ENCODE measurements at places on chromosomes 6 and 20.

DNA sequence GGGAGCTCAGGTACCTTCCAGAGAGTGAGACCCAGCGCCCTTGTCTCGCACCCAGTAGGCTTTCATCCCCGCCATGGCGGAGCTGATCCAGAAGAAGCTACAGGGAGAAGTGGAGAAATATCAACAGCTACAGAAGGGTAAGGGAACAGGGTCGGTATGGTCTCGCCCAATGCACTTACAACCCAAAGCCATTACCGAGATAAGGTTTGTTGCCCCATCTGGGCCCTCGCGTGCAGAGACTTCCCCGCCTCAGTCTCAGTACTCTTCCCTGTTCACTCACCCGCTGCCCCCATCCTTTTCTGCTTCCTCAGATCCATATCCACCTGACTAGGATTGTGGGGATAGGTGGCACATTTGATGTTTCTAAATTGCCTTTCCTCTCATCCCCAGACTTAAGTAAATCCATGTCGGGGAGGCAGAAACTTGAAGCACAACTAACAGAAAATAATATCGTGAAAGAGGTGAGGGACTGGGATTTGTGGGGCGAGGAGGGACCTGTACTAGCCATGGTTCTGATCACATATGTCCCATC is 449 bp downstream of the PFDN6 start:
- DNase-seq: no peak

DNA sequence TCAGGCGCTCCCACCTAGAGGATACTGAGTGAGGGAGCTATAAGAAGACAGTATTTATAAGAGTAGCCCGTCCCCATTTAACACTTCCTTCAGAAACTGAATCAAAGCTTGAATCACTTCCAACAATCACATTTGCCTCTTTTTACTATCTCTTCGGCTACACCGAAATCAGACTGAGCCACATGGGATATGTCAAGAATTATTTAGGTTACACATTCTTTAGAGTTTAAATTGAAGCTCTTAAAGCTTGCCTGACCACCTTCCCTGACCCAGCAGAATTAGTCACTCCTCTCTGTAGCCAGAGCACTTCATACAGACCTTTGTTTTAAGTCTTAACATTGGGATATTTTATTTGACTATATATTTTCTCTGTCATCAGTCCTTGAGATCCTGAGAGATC is 163.7 kb downstream of the MAFB start:
- no peak for DNase-seq

DNA sequence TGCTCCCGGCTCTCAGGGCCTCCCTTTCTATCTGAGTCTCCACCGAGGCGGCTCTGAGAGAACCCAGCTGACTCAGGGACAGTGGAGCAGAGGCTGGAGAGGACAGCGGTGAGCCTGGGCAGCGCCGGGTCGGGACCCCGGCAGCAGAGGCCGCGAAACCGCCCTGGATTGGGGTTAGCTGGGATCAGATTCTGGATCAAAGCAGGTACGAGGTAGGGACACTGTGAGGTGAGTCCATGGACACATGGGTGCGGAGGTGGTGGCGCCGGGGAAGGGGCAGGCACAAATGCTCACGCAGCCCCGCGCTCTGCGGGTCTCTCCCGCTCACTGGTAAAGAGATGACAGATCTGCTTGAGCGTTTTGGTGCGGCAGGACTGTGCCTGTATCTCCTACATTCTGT is 146.4 kb upstream of the GGTLC1 start:
- DNase-seq: no peak

DNA sequence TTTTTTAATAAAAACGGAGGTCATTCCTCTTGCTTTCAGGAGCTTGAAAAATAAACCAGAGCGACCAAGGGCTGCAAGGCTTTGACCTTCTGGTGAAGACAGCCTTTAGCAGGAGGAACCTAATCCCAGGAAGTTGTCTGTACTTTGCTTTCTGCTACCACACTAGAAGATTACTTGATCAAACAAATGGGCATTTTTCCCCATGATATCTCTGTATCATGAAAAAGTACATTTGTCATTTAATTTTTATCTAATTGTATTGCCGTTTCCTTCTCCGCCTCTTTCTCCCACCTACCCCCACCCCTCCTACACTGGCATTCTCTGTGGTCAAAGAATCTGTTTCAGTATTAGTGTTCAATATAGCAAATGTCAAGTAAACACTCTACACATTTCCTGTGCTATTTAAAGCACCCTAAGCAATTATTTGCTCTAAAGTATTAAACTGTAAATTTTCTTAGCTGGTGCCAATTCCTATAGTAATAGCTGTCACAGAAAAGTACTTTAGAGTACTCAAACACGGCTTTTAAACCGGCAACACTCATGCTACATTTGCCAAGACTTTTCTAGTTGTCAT is 29.7 kb downstream of the ATXN1 start:
- no peak for DNase-seq

- no peak for DNase-seq
Measured at GRCh38 chr20:63648895-63649589, 4.2 kb downstream of the STMN3 start.

DNA sequence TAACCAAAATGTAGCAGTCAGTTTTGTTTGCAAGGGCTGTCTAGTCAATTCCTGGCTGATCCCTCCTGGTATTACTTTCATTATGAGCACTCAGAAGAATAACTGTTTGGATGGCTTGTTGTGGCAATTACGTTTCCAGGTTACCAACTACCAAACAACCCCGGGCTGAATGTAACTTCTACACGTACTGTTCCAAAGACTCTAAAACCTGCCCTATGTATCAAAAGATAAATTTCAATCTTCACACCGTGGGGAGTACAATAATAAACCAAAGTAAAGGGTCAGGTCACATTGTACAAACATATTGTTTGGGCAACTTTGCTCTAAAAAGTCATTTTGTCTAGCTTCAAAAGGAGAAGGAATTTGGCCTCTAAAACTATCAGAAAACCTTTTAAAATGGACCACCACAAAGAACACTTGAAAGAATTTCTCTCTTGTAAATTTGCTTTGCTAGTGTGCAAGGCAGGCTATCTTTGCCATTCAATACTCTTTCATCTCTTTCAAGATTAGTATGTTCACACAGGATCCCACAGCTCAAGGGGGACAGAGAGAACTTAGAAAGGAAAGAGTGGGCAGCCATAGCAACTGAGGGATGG is 27.6 kb downstream of the DCDC2 start:
- no peak for DNase-seq

- no peak for DNase-seq
Measured at GRCh38 chr6:73696966-73697655, 1.1 kb downstream of the CD109 start.

- DNase-seq: peak; percentile 2
Measured at GRCh38 chr6:106360989-106361430, 493 bp downstream of the CRYBG1 start.

DNA sequence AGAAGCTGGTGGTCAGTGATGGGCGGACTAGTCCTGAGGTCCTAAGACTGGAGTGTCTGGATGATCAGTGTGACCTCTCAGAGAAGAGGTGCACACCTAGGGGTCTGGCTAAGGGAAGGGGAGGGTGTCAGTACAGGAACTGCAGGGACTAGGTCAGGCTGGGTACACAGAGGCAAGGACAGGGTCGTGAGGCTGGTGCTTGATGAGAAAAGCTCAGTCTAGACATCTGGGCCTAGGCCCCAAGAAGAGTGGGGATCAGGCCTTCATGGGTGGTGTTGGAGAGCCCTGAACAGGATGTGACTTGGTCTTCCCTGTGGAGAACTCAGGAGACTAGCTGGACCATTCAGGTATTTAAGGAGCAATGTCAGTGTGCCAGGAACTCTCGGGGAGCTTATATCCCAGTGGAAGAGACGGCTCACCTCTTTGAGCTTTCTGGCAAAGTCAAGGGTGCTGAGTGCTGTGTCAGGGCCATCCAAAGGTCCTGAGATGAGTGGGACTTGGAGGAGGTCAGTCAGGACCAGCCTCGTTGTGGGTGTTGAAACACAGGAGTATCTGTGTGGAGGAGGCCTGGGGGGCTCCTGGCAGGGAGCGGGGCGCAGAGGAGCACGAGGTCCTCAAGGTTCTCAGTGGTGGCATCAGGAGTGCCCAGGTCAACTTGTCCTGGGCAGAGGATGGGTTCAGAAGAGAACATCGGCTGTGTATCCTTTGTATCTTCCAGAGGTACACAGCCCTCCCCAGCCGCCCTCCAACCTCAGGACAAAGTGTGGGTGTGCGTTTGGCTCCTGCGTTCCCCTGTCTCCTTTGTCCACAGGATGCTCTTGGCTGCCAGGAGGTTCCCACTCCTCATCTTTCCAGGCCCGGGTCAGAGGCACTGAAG is 13.3 kb upstream of the MYT1 start:
- DNase-seq: no peak

DNA sequence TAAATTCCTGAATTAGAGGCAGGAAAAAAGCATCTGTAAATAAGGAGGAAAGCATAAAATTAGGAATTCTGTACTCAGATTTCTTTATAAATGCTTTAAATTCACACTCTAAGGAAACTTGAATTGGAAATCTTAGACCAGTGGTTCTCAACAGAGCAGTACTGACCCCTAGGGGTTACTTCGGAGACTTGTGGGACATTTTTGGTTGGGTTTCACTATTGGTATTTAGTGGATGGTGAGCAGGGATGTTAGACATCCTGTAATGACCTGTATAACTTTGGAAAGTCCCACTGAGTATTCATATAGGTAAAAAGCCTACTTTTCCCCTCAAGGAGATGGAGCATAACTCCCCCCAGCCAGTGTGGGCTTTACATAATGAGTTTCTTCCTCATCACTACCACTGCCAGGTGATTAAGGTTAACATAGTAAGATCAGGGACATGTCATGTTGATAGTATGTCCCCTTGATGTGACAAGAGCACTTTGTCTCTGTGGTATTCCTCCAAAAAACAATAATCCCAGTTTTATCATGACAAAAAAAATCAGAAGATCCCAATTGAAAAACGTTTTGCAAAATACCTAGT is 31.0 kb downstream of the GLO1 start:
- peak; percentile 18 for DNase-seq

GRCh38 chr6:116229287-116229913 is 24.5 kb downstream of the TSPYL4 start:
- DNase-seq: no peak

- no peak for DNase-seq
Measured at GRCh38 chr6:70299456-70299855, 3.4 kb downstream of the COL9A1 start.

DNA sequence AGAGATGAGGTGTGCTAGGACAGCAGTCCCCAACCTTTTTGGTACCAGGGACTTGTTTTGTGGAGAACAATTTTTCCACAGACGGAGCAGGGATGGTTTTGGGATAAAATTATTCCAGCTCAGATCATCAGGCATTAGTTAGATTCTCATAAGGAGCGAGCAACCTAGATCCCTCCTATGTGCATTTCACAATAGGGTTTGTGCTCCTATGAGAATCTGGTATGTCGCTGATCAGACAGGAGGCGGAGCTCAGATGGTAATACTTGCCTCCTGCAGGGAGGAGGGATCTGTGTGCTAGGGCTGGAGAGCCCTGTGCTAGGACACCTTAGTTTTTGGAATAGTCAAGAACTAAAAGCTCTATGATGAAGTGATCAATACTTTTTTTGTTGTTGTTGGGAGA is 2.5 kb downstream of the SMIM13 start:
- DNase-seq: no peak

- DNase-seq: no peak
Measured at GRCh38 chr6:112348334-112348874, 1.3 kb downstream of the RFPL4B start.

GRCh38 chr6:130500693-130501092 is 134.9 kb downstream of the TMEM200A start:
- DNase-seq: no peak

DNA sequence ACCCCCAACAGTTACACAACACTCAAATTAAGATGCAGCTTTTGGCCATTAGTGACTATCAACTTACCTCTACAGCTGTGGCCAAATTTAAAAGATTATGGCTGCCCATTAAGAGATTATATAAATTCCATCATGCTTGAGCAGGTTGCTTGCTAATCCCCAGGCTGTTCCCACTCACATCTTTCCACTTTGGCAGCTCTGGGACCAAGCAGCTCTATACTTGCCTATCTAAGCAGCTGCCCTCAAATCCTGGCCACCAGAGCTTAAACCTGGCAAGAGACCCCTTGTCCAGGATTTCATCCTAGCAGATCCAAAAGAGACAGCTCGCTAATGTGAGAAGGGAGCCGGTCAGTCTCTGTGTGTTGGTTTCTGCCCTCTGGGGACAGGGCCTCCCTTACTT is 127.9 kb downstream of the SLC23A2 start:
- no peak for DNase-seq

- DNase-seq: peak; percentile 45
Measured at GRCh38 chr20:33914919-33915318, 78.8 kb upstream of the RALY start.

DNA sequence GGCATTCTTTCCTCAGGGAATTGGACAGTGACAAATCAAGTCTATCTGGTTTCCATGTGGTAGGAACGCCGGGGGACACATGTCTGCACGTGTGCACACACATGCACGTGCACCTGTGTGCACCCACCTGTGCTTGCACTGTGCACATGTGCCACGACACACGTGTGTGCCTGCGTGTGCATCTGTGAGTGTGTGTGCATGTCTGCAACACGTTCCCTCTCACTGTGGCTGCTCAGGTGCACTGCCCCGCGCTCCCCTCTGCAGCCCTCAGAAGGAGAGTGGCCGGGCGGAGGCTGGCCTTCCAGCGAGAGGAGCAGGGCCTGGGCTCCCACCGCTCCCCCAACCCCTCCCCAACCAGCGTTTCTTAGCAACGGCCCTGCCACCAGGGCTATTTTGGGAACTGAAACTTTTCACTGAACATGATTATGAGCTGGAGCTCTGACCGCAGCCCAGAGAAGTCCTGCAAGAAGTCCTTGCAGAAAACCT is 147.8 kb downstream of the PHACTR3 start:
- no peak for DNase-seq

GRCh38 chr6:71589254-71589653 is 297.1 kb upstream of the RIMS1 start:
- no peak for DNase-seq

GRCh38 chr20:34045294-34045693 is 51.6 kb downstream of the RALY start:
- no peak for DNase-seq

GRCh38 chr20:61659246-61659993 is 406.3 kb downstream of the TAF4 start:
- DNase-seq: no peak

DNA sequence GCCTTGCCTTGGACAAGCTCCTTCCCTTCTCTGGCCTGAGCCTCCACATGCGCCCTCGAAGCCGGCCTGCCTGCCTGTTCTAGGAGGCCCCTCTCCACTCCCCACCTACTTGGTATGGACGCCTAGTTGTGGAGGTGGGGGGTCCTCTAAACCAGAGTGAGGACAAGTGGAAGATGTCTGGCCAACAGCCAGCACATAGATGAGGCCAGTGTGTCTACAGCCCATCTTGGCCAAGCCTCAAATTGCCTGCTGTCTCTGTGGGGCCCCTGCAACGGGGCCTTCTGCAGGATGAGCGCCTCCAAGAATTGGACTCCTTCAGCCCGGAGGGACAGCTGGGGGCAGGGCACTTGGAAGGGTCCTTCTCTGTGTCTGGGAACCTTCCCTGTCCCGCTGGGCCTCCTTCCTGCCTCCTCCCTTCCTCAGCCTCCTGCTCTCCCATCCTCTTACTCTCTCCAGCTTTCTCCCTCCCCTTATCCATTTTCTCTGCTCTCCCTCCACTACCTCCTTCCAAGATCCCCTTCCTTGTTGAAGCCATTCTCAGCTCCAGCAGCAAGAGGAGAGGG is 1.6 kb downstream of the MDFI start:
- DNase-seq: no peak
